Ureter (tissue), 1 donor: ENCODE measurements at places on chromosomes 7 and 10.

GRCh38 chr7:55020466-55020871, 1.7 kb downstream of the EGFR start:
- DNase-seq: peak; percentile 77

GRCh38 chr7:91940171-91940570, 491 bp upstream of the AKAP9 start:
- no peak for DNase-seq

DNA sequence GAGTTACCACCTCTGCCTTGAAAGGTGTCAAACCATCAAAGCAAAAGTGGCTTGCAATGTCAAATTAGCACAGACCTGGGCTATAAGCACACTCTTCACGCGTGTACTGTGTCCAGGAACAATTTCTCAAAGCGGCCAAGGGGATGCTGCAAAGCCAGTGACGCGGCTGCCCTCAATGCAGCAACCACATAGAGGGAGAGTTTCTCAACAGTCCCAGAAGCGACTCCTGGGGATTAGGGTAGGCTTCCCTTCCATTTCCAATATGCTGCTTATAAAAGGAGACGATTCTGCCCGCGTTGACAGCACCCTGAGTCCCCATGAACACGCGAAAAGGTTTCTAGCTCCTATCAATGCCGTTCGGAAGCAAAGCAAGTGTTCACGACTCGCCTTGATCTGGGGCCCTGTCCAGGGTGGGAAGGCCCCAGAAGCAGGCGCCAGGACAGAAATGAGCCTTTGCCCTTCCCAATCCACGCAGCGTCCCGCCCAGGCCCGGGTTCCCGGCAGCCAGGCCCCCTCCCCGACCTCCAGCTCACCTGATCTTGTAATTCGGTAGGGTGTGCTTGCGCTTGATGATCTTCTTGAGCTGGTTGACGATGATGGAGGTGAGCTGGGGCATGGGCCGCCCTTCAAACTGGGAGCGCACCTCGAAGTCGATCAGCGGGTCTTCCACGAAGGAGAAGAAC, 1.3 kb downstream of the PDZD8 start:
- peak; percentile 48 for DNase-seq

GRCh38 chr7:103076764-103077163, 1.8 kb downstream of the ARMC10 start:
- DNase-seq: no peak

DNA sequence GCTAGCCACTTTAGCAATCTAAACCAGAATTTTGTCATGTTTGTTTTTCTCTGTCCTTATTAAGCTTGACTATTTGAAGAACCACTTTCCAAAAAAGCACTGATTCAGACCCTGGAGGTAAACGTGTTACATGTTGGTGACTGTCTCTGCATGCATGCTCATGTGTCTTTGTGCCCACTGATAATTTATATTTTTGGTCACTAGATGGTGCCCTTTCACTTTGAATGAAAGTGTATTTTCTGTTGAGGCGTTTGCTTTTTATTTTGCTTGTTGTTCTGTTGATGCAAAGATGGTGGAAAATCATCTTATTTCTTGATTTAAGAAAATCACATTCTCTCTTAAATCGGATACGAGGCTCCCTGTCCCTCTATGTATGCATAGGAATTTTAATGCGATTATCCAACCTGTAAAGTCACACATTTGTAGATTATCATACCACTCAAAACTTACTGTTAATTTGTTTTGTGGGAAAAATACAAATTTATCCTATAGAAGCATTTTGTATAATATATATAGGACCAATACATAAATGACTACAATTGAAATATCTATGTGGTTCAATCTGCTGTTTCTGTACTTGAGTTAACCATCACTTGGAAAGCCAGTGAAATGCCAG, 269.3 kb downstream of the BICC1 start:
- DNase-seq: no peak

- DNase-seq: no peak
Measured at GRCh38 chr10:5775685-5776084, 37.5 kb downstream of the GDI2 start.

GRCh38 chr10:97207131-97207530, 21.4 kb upstream of the SLIT1 start:
- DNase-seq: no peak

DNA sequence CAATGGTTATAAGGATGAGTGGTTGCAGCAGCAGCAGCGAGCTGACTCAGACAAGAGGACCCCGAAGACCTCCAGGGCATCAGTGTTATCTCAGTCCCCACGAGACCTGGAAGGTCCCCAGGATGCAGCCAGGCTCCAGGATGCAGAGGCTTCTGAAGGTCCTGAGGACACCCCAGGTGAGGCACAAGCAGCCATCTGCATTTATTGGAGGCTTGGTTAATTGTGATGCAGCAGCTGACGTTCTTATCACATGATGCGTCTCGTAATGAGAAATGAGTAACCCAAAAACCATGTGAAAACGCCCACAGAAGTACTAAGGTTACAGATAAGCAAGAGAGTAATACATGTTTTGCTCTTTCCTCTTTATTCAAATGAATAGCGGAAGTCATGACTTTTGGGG, 17.4 kb downstream of the C7orf57 start:
- DNase-seq: no peak

DNA sequence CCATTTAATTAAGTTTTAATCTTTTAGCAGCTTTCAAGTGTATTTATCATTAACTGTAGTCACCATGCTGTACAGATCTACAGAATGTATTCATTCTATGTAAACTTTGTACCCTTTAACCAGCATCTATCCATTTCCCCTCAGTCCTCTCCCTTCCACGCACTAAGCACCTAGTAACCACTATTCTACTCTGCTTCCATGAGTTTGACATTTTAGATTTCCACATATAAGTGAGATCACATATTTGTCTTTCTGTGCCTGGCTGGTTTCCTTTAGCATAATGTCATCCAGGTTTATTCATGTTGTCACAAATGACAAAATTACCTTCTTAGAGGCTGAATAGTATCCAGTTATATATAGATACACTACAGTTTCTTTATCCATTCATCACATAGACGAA, 79.7 kb downstream of the BTAF1 start:
- no peak for DNase-seq

- no peak for DNase-seq
Measured at GRCh38 chr10:103931603-103932002, 13.6 kb upstream of the STN1 start.

DNA sequence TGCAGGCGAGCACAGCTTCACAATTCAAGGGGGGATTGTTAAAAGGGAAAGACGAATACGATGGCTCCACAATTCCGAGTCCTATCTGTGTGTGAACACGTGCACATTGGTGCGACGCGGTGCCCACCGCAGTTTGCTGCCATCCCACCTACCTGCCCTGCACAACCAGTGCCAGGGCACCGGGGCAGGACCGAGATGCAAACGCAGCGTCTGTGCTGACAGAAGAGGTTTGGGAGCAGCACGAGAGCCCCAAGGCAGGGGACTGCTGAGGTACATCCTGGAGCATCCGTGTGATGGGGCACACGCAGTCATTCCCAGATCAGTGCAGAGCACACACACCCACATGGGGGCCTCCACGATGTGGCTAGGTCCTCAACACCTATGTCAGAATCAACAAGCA, 221.3 kb downstream of the DNAJB6 start:
- DNase-seq: no peak

- DNase-seq: no peak
Measured at GRCh38 chr7:23915236-23915635, 205.2 kb downstream of the STK31 start.

DNA sequence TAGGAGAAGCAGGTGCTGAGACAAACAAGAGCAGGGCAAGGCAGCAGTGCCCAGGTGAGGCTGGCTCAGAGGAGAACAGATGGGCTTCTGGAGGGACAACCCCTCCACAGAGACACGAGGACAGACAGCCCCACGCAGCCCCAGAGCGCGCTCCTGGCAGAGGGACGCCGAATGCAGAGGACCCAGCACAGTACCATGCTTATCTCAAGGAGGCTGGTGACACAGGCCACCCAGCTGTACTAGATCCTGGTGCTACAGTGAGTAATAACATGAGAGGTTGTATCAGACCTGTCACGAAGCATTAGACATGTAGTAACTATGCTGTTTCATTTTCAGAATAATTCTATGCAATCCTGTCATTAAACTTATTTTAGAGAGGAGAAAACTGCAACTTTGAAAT, 60.4 kb upstream of the NCAPG2 start:
- DNase-seq: no peak

DNA sequence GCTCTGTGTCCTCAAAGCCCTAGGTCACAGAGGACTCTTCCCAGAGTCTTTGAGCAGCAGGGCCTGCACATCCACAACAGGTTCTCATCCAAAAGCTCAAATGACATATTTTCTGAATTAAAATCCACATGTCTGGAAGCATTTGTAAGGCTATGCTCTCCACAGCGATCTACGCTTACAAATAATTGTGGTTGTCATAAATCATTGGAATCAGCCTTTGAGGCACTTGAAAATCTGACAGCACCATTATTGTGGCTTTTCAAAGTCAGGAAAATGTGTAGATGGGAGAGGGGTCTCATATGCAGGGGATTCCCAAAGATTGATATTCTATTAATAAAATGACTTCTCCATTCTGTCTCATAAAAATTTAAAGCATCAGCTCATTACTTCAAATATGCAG, 16.3 kb downstream of the GPR26 start:
- DNase-seq: no peak

- no peak for DNase-seq
Measured at GRCh38 chr7:1920266-1920681, 250.2 kb downstream of the ELFN1 start.

DNA sequence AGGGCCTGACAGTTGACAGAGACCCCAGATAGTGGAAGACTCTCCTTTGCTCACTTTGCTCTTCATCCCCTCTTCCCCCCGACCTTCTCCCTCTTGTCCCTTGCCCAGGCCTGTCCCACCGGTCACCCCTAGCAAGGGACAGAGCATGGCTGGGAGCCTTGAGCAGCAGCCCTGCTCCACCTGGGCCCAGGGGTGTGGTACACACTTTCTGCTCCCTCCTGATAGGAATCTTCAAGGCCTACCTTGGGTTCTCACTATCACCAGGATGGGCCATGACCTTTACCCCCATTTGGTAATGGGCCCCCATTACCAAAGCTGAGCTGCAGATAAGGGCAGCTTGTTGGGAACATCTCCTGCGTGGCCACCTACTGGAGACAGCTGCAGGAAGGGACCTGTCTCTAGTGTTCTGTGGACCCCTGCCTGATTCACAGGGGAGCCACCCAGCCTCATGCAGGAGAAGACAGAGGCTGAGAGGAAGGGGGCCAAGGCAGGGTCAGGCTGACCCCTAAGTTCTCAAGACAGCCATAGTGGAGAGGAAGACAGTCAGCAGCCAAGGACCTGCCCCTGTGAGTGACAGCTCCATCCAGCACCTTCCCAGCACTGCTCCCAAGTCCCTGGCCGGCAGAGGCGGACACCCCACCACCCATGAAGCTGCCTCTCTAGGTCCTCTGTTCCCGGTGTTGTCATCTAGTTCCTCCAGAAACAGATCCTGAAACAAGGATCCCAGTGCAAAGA, 913 bp upstream of the NPC1L1 start:
- no peak for DNase-seq

- no peak for DNase-seq
Measured at GRCh38 chr10:23345861-23346260, 1.3 kb upstream of the C10orf67 start.

GRCh38 chr7:96781919-96782318, 72.3 kb upstream of the SEM1 start:
- no peak for DNase-seq

DNA sequence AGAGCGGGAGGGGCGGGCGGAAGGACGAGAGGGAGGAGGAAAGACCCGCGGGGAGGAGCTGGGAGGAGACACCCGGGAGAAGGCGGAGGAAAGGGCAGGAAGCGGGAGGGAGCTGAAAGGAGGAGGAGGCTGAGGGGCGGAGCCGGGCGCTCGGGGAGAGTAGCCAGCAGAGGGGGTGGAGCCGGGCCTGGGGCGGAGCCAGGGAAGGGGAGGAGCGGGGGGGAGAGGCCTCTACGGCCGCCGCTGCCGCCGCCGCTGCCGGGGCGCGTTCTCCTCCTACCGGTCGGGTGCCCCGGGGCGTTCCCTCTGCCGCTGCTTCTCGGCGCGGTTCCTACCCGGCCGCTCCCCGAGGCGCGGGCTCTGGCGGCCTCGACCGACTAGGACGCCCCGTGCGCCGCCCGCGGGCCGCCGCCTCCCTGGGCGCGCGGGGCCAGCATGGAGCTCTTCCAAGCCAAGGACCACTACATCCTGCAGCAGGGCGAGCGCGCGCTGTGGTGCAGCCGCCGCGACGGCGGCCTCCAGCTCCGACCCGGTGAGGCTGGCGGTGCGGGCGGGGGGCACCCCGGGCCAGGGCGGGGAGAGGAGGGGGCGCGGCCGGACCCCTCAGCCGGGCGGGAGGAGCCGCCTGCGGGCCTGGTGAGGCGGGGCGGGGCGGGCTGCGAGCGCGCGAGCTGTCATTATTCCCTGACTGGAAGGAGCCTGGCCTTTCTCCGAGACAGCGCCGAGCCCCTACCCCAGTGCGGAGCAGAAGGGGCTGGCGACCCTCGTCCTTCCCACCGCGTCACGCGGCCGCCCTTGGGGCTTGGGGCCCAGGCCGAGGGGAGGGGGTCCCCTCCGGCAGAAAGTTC, at the start of gene INPP5F:
Gene INPP5F, plus strand, starts transcription at position 223 of the 848 bp plus-strand sequence. Its CDS starts 213 bp downstream, at position 436.
- peak; percentile 100 for DNase-seq

DNA sequence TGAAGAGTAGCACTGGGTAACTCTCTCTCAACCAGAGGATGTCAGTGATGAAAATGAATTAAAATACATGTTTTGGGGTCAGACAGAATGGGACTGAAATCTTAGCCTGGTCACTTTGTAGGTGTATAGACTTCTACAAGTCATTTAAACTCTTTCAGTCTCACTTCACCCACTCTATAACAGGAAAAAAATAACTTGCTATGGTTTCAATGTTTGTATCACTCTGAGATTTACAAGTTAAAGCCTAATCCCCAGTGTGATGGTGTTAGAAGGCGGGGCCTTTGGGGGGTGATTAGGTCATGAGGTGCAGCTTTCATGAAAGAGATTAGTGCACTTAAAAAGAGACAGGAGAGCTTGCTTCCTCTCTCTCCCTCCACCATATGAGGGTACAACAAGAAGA, 134.8 kb downstream of the INHBA start:
- no peak for DNase-seq

- DNase-seq: no peak
Measured at GRCh38 chr7:79281426-79281825, 172.0 kb downstream of the MAGI2 start.

GRCh38 chr7:31084226-31084625, 32.1 kb downstream of the ADCYAP1R1 start:
- DNase-seq: no peak

GRCh38 chr7:91875851-91876250, 4.7 kb downstream of the MTERF1 start:
- DNase-seq: no peak

- no peak for DNase-seq
Measured at GRCh38 chr7:77416621-77417371, 647 bp upstream of the GSAP start.

GRCh38 chr7:138459413-138460175, 465 bp upstream of the TRIM24 start:
- DNase-seq: peak; percentile 98

- DNase-seq: no peak
Measured at GRCh38 chr10:117170244-117170643, 27.0 kb upstream of the KCNK18 start.
